ENCODE measurements at places on chromosomes 3 and 15. TPM values are rescaled to one million over a fixed set of nuclear protein-coding genes. Genes with fewer than 3 reads are reported as not detected.
A peak's percentile ranks its signal among the peaks of the same experiment; 100 is the strongest.

DNA sequence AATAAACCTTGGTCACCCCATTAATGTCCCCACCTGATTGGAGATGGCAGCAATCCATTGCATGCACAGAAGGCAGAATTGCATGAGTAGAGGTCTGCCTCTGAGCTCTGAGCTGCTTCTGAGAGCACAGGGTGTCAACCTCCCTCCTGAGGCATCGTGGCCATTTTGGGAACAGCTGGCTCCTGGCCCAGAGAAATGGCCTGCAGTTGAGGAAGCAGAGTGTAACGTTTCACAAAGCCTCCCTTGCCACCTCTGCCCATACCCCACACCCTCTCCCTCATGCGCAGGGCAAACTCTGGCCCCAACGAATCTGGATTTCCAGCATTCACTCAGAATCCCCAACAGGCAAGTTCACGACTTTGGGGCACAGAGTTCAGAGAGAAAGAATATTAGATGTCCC, 198.9 kb downstream of the ADAMTS9 start:
- no peak for DNase-seq

MKRN2OS gene
- not detected for total RNA-seq

GRCh38 chr15:91824256-91824655, 29.3 kb upstream of the SLCO3A1 start:
- no peak for DNase-seq

DNA sequence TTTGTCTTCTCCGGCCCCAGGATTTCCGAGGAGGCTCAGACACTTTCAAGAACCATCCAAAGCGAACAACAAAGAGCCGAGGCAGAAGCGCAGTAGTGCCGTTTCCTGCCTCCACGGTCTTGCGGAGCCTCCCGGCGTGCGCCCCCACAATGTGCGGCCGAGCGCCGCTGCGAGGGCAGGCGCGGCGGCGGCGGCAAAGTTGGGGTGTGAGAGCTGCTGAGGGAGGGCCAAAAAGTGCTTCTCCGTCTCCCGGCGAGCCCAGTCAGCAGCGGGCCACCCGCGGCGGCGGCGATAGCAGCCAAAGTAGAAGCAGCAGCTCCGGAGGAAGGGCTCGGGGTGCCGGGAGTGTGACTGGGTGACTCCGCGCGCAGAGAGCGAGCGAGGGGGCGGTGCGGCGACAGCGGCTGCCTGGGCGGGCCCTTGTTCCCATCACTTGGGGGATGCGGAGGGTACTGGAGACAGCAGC, 749.1 kb downstream of the ROBO1 start:
- peak; percentile 6 for DNase-seq

GRCh38 chr3:183488343-183488742, 59.9 kb upstream of the MCF2L2 start:
- no peak for DNase-seq
